NCI-H524 (cell line): ENCODE measurements at places on chromosomes 1 and 21.

DNA sequence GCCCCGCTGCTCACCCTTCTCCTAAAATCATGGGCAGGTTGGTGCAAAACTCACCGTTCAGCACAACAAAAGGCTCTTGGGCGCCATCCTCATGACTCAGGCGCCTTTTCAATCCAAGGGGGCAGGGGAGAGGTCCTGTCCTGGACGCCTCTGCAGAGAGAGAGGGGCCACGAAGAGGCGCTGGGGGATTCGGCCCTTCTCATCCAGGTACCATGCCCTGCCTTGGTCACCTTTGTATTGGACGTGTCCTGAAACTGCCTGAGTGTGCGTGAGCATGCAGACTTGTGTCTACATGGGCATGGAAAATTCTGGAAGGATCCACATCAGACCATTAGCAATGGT, 53.5 kb downstream of the SLC37A1 start:
- no peak for DNase-seq

GRCh38 chr1:34787461-34788420, 5.1 kb upstream of the GJA4 start:
- DNase-seq, result peak; percentile 31

DNA sequence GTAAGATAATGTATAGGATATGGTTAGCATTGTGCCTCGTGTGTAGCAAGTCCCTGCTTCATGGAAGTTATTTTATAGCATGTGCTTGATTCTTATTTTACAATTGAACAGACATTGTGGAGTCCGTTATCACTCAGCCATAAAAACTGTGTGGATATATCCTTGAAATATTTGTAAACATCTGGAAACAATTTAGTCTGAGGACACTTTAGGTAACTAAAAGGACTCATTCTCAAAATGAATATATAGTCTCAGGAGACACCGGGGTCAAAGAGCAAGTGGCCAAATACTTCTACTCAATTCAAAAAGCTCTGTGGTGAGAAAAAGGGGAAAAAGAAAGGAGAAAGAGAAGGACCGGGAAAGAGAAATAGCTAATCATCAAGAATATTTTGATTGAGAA, 23.7 kb downstream of the PRRX1 start:
- DNase-seq, result no peak

GRCh38 chr1:206708058-206708457, 23.4 kb downstream of the MAPKAPK2 start:
- no peak for DNase-seq

GRCh38 chr21:16407403-16408240, 677.8 kb downstream of the USP25 start:
- no peak for DNase-seq

- DNase-seq, result no peak
Observed at GRCh38 chr1:92503926-92504285, 17.2 kb upstream of the GFI1 start.

GRCh38 chr21:45873418-45873817, 108.2 kb upstream of the COL6A1 start:
- no peak for DNase-seq

DNA sequence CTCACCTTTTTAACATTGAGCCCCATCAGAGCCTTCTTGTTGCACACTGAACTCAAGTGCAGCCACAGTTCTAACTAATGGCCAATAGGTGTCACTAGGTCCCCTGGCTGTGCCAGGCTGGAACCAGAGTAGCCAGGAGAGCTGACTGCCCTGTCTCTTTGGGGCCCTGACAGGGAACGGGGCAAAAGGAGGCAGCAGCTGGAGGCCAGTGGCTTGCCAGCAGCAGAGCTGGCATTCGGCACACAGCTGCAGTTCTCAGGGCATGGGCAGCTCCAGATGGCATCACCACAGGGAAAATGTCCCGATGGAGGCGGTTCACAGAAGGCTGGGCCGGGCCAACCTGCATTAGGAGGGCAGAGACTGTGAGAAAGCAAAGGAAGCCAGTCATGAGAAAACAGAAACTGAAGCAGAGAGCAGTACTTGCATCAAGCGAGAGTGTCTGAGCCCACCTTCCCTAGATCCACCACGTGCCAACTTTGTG, 188.6 kb downstream of the FCRL5 start:
- peak; percentile 74 for DNase-seq

GRCh38 chr1:12615159-12615864, 2.7 kb downstream of the DHRS3 start:
- no peak for DNase-seq

DNA sequence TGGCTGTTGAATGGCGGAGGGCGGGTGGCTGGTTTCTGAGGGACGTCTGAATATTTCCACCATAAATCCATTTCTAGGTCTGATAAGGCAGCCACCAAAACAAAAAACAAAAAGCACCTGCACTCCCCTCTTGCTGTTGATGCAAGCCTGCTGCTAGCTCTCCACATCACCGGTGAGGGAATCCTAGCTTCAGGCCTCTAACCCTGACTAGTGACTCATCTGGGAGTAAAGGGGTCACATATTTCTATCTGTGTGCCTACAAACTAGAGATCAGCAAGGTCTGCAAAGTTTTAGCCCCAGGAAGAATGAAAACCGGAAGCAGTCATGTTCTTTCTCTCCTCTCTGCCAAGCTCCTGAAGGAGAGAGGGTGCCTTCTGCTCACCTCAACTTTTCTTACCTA, 10.3 kb upstream of the ERMAP start:
- DNase-seq, result no peak

DNA sequence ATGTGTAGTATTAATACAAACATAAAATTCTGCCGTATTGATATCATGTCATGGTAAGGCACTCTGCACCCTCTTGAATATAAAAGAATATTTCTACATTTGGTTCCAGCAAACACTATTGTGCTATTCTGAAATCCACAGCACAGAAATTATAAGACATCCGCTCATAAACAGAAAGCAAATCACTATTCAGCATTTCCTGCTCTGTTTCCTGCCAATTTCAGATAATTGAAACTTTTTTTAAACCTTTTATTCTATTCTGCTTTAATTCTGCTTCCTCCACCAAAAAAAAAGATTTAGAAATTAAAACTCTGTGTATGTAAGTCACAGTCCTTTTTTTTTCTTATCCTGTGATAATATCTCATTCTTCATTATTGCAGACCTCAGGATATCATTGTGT, 39.6 kb upstream of the PLEKHO1 start:
- DNase-seq, result no peak
